Hypothalamus (tissue), 51 donors: ENCODE measurements at places on chromosomes 2 and 18.
A peak's percentile ranks its signal among the peaks of the same experiment; 100 is the strongest.

GRCh38 chr2:26723991-26724750 is 31.6 kb downstream of the KCNK3 start:
- no peak for DNase-seq

DNA sequence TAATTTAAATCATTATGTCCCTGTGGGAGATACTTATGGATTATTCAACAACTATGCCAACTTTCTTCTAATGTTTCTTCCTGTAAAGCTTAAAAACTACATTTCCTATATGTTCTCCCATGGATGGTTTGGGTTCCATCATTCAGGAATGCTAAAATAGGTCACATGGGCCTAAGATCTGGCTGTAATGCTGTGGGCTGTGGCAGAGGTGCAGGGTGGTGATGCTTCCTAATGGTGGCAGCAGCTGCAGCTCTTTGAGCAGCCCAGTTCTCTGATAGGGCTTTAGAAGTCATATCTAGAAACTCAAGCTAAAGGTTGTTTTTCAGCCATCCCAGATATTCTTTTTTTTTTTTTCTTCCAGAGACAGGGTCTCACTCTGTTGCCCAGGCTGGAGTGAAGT is 266.1 kb downstream of the ZNF385B start:
- DNase-seq, result no peak

DNA sequence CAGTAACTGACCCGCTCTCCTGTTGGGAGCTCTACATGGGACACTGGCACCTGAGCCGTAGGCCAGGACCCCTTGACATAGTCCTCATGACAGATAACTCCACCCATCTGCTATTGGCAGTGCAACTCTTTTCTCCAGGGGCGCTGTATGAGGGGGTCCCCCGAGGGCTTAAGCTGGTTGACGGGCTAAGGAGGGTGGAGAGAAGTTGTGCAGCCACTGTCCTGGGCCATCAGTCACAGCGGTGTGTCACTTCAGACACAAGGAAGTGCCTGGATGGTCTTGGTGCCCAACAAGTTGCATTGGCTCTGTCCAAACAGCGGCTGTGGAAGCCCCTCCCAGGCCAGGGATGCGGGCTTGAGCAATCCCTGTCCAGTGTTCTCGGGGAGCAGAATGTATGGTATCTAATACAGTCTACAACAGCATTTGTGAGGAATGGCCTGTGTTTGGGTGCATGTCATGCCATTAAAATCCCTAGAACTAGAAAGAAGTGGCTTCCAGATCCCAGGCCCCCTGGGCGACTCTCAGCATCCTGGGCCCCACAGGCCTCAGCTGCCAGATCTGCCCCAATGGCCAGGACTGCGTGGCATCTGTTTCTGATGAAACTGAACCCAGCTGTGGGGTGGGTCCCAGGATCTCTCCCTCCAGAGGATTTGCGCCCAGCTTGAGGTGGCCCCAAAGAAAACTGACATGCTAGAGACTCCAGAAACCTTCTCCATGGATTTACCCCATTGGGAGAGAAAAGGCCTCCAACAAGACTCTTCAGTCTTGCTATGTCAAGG is 23.3 kb downstream of the TTC32 start:
- DNase-seq, result no peak

DNA sequence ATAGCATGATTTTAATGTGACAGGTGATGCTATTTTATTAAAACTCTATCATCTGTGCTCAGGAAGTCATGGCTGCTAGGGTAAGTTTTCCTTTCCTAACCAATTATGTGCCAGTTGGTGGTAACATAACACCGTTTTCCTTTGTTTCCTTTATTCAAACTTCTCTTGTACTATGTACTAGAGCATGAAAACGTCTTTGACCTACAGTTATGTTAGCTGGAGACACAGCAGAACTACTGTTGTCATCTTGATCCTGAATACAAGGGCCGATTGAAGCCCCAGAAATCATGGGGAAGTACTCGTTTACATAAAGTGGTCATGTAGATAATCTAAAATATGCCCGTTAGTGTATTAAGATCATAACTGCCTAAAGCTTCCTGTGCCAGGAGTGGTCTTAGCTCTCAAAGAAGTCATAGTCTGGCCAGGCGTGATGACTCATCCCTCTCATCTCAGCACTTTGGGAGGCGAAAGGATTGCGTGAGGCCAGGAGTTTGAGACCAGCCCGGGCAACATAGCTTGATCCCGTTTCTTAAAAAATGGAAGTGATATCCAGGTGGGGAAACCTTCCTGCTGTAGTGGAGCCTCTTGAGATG is 20.5 kb downstream of the NEDD4L start:
- no peak for DNase-seq

GRCh38 chr2:200307724-200308545 is 1.4 kb downstream of the SPATS2L start:
- no peak for DNase-seq

DNA sequence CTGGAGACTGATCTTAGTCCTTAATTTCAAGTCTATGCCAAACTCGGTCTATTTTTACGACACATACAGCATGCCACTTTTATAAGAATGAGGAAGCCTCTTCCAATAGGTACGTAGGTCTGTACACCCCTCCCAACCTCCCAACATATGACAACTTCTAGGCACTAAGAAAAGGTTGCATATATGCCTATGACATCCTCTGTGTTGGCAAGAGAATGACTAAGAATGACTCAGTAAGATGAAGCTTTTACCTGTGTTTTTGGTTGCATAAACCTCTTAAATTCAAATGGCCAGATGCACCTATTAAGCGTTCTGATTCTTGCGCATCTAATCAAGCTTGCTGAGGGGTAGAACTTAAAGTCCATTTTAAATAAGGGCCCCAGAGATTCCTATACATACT is 586.4 kb upstream of the ZEB2 start:
- DNase-seq, result no peak

DNA sequence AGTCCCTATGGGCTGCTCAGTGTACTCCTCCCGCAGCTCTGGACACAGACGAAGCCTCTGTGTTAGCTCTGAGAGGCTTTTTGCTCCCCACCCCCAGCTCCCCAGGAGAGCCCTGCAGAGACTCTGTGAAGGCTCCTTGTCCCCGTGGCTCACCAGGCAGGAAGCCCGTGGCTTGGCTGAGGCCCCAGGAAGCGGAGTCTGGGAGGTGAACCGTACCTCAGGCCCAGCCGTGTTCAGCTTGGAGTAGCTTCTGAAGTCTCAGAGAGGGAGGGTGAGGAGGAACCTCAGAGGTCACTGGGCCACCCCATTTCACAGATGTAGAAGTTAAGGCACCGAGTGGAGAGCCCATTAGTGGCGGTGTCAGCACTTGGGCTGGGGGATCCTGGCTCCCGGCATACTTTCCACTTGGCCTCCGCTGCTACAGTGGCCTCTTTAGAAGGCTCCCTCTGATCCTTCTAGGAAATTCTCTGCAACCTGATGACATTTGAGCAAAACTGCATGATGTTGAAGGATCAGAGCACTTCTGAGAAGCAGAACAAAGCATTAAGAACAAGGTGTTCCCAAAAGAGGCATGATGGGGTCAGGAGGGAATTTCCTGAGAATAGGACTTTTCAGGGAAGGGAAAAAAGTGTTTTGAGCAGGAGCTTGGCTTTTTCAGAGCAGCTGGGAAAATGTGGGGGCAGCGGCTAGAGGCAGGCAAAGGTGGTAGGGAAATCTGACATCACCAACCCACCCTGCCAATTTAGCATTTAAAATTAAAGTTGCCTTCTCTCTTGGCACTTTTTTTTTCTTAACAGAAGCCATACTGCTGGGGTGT is 79.1 kb downstream of the MCFD2 start:
- no peak for DNase-seq

DNA sequence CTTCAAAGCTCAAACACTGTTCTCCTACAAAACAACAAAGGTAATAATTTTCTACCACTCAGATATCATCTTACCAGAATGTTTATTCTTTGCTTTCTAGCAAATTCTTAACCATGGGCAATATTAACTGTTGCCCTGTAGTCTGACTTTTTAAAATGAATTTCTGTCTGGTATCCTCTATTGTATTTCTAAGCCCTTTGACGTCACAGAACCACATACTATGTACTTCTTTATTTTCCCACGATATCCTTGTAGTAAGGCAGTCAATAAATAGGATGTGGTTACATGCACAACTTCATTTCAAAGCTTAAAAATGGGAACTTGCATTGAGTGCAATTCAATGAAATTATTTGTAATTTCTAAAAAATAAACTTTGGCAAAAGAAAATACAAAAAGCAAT is 58.7 kb downstream of the THADA start:
- no peak for DNase-seq

DNA sequence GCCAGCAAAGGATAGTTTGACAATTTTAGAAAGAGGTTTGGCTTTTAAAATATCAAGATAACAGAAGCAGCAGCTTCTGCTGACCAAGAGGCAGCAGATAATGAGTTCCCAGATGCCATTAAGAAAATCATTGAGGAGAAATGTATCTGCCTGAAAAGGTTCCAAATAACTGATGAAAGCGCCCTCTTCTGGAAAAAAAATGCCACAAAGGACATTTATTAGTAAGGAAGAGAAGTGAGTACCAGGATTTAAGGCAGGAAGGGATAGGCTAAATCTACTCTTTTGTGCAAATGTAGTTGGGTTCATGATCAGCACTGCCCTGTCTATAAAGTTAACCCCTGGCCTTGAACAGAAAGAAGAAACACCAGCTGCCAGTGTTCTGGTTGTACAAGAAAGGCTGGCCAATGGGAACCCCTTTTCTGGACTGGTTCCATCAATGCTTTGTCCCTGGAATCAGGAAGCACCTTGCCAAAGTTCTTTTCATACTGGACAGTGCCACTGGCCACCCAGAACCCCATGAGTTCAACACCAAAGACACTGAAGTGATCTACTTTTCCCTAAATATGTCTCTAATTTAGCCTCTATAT is 40.6 kb downstream of the DHX57 start:
- no peak for DNase-seq

- no peak for DNase-seq
Observed at GRCh38 chr2:215712871-215713790, 277.3 kb upstream of the FN1 start.

GRCh38 chr2:49111456-49111855 is 42.9 kb downstream of the FSHR start:
- DNase-seq, result no peak

- no peak for DNase-seq
Observed at GRCh38 chr2:204143216-204144014, 206.9 kb downstream of the ICOS start.

- no peak for DNase-seq
Observed at GRCh38 chr2:43839776-43840564, 1.2 kb downstream of the ABCG8 start.

GRCh38 chr2:72144632-72145288 is 2.9 kb downstream of the CYP26B1 start:
- DNase-seq, result no peak

DNA sequence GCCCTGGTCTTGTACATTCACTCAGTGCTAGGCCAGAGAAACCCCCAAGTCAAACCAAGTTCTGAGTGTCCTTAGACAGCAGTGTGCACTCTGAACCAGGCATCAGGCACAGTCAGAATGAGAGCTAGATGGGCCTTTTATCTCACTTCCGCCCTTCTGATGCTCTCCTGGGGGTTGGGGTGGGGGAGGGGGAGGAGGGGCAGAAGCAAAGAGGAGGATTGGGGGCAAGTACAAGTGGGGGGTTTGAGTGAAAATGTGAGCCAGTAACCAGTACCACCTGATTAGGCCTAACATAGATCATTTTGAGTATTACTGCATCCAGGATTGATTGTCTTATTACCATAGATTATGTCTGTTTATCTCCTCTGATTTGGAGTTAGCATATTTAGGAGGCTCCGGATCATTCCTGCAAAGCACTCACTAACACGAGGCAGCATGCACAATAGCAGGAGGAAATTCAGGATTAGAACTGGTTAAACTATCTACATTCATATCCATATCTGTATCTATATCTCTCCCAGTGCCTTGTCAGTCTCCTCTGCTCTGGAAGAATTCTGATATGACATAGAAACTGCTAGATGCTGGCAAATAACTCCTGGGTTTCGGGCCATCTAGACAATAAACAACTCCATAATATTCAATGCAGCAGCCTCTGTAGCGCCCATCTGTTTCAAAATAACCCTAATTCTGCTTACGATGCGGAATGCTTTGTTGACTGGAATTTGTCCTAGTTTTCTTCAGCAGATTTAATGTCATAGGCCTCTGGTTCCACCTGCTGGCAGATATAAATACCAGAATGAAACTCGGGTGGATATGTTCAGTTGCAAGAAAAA is 149.1 kb downstream of the RHBDD1 start:
- peak; percentile 10 for DNase-seq

- no peak for DNase-seq
Observed at GRCh38 chr18:25819746-25820363, 270.6 kb downstream of the SS18 start.

DNA sequence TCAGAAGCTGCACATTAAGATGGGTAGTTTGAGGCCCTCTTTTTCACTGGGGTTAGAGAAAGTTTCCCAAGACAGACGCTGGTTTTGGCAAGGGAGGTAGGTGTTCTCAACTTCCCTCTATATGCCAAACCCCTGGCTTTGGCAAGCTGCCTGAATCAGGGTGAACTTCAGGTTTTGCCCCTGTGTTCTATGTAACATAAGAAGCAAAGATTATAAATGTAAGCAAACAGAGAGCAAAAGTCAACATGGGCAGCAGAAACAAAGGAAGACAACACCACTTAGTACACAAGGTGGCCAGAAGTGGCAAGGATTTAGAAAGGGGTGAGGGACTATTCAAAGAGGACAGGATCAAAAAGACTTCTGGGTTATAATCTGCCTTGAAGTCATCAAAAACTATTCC is 70.5 kb upstream of the TFCP2L1 start:
- DNase-seq, result no peak

- DNase-seq, result no peak
Observed at GRCh38 chr2:209380293-209380692, 43.6 kb upstream of the MAP2 start.

DNA sequence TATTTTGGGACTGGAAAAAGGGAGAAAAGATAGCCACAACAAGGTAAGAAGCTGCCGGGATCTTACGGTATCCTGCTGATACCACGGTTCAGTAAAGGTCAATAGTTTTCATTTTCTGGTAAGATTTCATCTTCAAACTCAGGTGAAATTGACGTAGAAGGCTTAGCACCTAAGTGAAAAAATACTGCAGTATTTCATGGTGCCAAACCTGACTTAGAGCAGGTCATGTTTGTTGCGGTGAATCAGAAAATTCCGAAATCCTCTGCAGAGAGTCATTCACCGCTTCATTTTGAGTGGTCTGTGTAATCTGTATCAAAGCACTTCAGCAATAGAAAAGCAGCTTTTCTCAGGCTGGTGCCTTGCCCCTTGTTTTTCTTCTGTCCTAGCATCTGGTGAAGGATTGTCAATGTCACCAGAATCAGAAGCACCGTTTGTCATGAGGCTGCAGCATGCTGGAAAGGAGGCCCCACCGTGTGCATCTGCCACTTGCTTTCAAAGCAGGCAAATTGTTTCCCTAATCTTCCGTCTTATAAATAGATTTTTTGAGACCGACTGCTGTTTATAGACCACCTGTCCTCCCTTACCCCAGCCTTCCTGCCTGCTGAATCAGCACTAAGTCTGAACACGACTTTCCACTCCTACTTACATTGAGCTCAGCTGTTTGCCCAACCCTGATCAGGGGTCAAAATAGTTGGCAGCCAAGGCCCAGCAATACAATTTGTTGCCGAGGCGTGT is 156.3 kb downstream of the EML6 start:
- no peak for DNase-seq
